Activated T-cell treated with anti-CD3 and anti-CD28 coated beads, Interleukin-2, amount 50 U/mL, for 72 hours (primary cell): ENCODE measurements at places on chromosomes 2 and 18. TPM values are rescaled to one million over a fixed set of nuclear protein-coding genes. Genes with fewer than 3 reads are reported as not detected.

Gene CENPA
- total RNA-seq = 43.2 TPM

Gene COL3A1
- 0.12 TPM for total RNA-seq

Gene SPATA3
- total RNA-seq = 1.9 TPM

Gene AOX1
- total RNA-seq = 0.83 TPM

Gene SERPINB8
- 28.8 TPM for total RNA-seq

Gene BCL11A
- 1.2 TPM for total RNA-seq

Gene TTR
- total RNA-seq = not detected

Gene RUFY4
- 0.84 TPM for total RNA-seq

DNA sequence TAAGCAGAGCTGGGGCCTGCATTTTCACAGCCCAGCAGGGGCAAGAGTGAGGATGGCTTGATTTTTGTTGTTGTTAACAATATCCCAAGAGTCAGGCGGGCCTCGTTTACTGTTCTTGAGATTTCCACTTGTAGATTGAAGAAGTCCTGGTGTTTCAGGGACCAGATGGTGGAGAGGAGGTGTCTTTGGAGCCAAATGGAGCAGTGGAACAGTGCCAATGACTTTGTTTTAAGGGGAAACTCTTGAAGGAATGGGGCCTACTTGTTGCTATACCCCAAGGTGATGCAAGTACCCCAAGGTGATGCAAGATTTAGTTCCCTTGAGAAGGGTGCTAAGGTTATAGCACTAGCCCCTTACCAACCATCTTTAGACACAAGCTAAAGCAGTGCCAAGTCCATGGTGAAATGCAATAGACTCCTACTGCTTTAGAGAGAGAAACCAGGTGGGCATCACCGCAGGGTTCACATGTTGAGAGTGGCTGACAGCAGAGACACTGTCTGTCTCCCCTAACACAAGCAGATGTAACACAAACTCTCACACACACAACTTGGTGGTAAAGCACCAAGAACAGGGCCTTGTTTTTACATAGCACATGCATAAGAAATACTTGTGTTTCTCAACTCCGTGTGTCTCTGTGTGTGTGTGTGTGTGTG lies 44.0 kb downstream of the HK2 start:
- no peak overlapping the region for H3K27ac ChIP-seq
- H3K4me1 ChIP-seq = no peaks in the 10 kb centered on the region
- no peak overlapping the region for H3K4me3 ChIP-seq
- no peak for DNase-seq
- H3K27me3 ChIP-seq = no peaks in the 10 kb centered on the region
- peaks cover 9% of the 10 kb centered on the region for H3K36me3 ChIP-seq

- H3K4me1 ChIP-seq = peaks cover 10% of the 10 kb centered on the region
- no peak overlapping the region for H3K27ac ChIP-seq
These were observed 157.2 kb downstream of the WDSUB1 start for GRCh38 chr2:159129269-159129668.

- no peaks in the 10 kb centered on the region for H3K36me3 ChIP-seq
- no peaks in the 10 kb centered on the region for H3K4me1 ChIP-seq
- H3K27ac ChIP-seq = no peak overlapping the region
- no peak overlapping the region for H3K4me3 ChIP-seq
These were observed 154.4 kb downstream of the FMNL2 start for GRCh38 chr2:152489364-152489763.

DNA sequence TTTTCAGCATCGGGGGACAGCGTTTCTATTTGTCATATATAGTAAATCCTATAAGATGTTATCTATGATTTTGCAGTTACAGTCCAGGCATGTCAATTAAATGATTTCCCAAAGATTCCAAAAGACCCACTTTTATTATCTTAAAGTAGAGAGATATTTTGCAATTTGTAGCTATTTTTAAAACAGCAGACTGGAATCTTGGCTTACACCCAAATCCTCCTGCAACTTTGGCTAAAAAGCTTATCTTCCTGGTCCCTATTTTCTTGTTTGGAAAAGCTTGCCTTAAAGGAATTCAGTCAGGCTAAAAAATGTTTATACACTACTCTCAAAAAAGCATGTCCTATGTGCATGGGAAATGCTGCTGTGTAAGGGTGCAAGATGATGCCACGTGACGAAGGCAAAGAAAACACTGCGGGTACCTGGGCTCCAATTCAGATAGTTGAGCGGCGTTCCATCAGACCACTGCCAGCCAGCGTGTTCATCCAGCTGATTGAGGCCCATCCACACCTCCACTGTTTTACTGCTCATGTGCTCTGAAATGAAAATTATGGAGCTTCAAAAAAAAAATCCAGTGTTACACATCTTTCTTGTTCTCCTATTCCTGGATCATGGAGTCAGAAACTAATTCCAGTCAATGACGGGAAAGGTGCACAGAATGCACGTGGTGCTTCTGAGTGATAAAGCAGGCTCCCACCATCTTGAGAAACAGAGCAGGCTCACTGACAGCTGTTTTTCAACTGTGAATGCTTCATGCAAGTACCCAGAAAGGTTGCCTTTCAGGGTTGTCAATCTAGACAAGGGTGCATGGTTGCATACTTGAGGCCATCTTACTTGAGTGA lies 33.8 kb downstream of the PLA2R1 start:
- H3K4me1 ChIP-seq = no peaks in the 10 kb centered on the region
- H3K36me3 ChIP-seq = no peaks in the 10 kb centered on the region
- no peak overlapping the region for H3K27ac ChIP-seq
- H3K27me3 ChIP-seq = peaks cover 20% of the 10 kb centered on the region
- H3K4me3 ChIP-seq = no peak overlapping the region

DNA sequence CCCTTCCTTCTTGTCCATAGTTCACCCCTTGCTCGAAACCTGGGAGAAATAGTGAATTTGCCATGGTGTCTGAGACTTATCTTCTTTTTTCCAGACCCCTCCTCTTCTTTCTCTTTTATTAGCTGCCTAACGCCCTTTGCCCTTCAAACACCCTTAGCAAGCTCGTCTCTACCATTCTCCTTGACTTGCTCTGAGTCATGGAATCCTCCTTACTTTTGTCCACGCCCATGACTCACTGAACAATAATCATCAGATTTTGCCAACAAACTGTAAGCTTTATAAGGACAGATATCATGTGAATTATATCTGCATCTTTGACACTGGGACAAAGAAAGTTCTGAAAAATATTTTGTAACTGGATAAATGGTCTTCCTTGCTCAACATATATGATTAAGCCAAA lies 67.1 kb upstream of the CNTNAP5 start:
- H3K36me3 ChIP-seq = no peaks in the 10 kb centered on the region
- no peak overlapping the region for H3K4me3 ChIP-seq
- H3K4me1 ChIP-seq = no peaks in the 10 kb centered on the region
- no peaks in the 10 kb centered on the region for H3K27me3 ChIP-seq
- H3K27ac ChIP-seq = no peak overlapping the region
- DNase-seq = no peak

GRCh38 chr2:205012961-205013360 lies 467.7 kb downstream of the PARD3B start:
- DNase-seq = no peak
- H3K27ac ChIP-seq = no peak overlapping the region
- H3K36me3 ChIP-seq = no peaks in the 10 kb centered on the region
- no peaks in the 10 kb centered on the region for H3K27me3 ChIP-seq

DNA sequence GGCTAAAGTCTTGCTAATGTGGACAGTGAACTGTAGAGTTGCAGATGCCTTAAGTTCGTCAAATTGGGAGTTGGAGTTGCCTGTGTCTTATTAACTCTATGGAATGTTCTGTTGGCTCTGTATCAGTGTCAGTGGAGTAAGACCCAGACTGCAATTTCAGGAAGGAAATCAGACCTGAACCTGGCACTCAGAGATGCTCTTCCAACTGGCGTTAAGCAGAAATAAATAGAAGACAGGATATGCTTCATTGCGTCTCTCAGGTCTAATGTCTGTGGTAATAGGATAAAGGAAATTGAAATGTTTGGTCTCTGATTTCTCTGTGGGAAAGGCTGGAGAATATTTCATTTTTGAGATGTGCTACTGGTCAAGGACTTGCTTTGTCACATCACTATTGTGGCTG lies 846.7 kb upstream of the ID2 start:
- no peak overlapping the region for H3K4me3 ChIP-seq
- H3K27ac ChIP-seq = no peak overlapping the region
- peaks cover 20% of the 10 kb centered on the region for H3K4me1 ChIP-seq
- peaks cover 19% of the 10 kb centered on the region for H3K36me3 ChIP-seq
- no peak for DNase-seq

DNA sequence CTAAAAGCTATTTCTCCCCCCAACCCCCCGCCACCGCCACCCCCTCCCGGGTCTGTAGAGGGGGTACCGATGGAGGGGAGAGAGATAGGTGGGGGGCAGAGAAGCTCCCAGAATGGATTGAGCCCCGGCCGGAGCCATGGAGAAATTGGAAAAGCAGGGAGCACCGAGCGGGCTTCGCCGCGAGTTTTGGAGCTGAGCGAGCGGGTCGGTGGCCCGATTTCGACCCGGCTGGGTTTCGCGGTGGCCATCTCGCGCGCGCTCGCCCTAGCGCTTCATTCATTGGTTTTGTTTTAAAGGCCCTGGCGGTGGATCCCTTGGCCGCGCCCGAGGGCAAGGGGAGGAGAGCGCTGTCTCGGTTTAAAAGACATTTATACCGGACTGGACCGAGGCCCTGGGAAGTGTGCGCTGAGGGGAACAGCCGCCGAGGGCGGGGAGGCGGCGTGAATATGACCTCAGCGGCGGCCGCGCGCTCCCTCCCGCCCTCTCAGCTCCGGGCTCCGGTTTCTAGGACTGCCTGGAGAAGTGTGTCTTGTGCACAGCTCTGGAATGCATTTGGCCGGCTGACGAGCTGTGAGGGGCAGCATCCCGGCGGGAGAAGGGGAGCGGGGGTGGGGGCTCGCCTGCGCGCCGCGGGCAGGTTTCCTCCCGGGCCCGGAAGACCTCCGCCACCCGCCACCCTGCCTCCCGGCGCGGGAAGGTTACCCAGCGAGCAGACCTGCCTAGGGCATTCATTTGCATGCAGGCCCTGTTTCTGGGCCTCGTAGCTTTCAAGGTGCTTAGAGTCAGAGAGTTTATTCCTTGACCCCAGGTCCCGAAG lies 1.7 kb upstream of the SMAD7 start:
- H3K27me3 ChIP-seq = peaks cover 6% of the 10 kb centered on the region
- peak overlapping the region; percentile 93 for H3K4me3 ChIP-seq
- peaks cover 23% of the 10 kb centered on the region for H3K4me1 ChIP-seq
- peak; percentile 53 for DNase-seq
- peaks cover 10% of the 10 kb centered on the region for H3K36me3 ChIP-seq
- H3K27ac ChIP-seq = peak overlapping the region; percentile 73

GRCh38 chr2:240952496-240953246 lies 45.7 kb upstream of the SNED1 start:
- DNase-seq = no peak
- no peaks in the 10 kb centered on the region for H3K36me3 ChIP-seq
- no peaks in the 10 kb centered on the region for H3K27me3 ChIP-seq
- H3K4me1 ChIP-seq = no peaks in the 10 kb centered on the region
- no peak overlapping the region for H3K27ac ChIP-seq

DNA sequence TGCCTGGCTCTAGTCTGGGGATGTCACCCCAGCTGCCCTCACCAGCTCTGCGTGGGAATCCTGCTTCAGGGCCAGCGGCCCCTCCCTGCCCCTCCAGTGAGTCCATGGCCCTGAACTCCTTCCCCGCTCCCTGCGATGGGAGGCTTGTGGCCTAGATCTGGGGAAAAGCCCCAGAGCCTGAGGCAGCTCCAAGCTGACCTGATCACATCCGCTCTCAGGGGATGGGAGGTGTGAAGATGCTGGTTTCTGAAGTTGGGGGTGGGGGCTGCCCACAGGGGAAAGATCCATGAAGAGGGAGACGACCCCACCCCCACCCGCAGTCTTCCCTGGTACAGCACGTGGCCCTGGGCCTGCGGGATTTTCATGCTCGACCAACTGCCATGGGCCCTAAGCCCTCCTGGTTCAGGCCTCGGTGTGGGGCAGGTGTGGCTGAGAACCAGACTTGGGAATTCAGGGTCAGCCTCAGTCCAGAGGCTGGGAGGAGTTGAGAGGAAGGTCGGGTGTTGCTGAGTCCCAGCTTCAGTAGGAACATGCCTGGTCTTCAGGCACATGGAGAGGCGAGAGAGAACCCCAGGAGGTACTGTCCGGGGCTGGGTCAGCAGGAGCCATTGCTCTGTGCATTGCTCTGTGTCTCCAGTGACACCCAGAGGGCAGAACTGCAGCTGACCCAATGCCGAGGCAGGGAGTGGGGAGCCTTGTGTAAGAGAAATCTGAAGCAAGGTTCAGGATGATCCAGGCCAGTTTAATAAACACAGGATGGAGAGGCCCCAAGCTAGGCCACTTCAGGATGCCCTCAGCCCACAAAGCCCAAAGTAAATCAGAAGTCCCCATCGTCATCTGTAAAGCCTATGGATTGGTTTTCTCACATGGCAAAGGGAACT lies 115.1 kb downstream of the CAPN13 start:
- DNase-seq = no peak
- H3K27ac ChIP-seq = no peak overlapping the region
- H3K4me1 ChIP-seq = no peaks in the 10 kb centered on the region
- peaks cover 15% of the 10 kb centered on the region for H3K27me3 ChIP-seq
- H3K36me3 ChIP-seq = no peaks in the 10 kb centered on the region

DNA sequence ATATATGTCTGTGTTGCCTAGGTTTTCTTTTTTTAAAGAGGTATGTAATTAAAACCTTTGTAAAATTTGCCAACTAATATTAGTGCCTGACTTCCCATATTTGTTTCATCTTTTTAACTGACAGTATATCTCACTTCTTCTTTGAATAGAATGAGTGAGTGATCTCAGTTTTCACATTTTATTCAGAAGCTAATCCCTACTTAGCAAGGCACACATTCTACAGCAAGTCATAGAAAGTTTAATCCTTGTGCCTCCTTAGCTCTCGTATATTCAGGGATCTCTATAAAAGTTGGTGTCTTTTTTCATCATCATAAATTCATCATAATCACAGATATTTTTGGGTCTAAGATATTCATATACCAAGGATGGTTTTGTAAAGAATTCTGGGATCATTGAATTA lies 66.6 kb downstream of the RIF1 start:
- peaks cover 14% of the 10 kb centered on the region for H3K4me1 ChIP-seq
- no peak overlapping the region for H3K4me3 ChIP-seq
- no peak for DNase-seq
- H3K27ac ChIP-seq = no peak overlapping the region
- H3K27me3 ChIP-seq = no peaks in the 10 kb centered on the region

- no peak overlapping the region for H3K4me3 ChIP-seq
- no peak overlapping the region for H3K27ac ChIP-seq
- peaks cover 46% of the 10 kb centered on the region for H3K27me3 ChIP-seq
- H3K4me1 ChIP-seq = no peaks in the 10 kb centered on the region
- no peak for DNase-seq
These were observed 67.6 kb upstream of the RBBP8 start for GRCh38 chr18:22865354-22866116.

GRCh38 chr2:151237422-151238025 lies 24.1 kb downstream of the RBM43 start:
- H3K4me3 ChIP-seq = no peak overlapping the region
- peak; percentile 21 for DNase-seq

DNA sequence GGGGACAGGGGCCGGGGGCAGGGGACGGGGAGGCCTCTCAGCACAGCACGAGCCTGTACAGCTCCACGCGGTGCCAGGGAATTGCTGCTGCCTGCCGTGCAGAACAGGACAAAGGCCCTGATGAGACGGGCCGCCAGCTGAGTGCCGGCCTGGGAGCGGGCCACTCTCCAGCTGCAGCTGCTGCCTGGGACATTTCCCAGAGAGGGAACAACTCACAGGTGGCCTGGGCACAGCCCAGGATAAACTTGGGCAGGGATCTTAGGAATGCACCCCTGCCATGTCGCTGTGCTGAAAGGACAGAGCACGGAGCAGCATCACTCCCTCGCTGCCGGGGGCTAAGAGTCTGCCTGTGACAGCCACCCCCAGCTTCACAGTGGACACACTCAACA lies 38.8 kb downstream of the CENPO start:
- H3K4me1 ChIP-seq = peaks cover 4% of the 10 kb centered on the region
- H3K36me3 ChIP-seq = peaks cover 9% of the 10 kb centered on the region
- no peak for DNase-seq
- H3K27ac ChIP-seq = no peak overlapping the region
- no peak overlapping the region for H3K4me3 ChIP-seq
- no peaks in the 10 kb centered on the region for H3K27me3 ChIP-seq
